Activated CD4-positive, alpha-beta T cell treated with anti-CD3 and anti-CD28 coated beads for 36 hours (primary cell): ENCODE measurements at places on chromosomes 3 and 15. TPM values are rescaled to one million over a fixed set of nuclear protein-coding genes. Genes with fewer than 3 reads are reported as not detected.

DNA sequence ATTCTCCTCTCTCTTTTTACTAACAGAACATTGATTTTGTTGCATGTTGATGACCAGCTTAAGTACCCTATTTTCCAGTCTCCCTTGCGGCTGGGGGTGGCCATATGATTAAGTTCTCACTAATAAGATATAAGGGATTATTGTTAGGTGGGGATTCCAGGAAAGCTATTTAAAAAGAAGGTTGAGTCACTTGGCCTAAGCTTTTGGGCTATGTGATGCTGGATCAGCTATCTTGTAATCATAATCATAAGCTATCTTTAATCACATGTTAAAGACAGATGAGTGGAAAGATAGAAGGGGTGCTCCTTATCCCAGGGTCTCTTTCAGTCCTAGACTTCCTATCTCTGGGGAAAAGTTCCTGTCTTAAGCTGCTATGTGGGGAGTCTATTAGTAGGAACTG, 59.9 kb downstream of the CGNL1 start:
- no peak for DNase-seq

- no peak for DNase-seq
Observed at GRCh38 chr3:171378586-171378985, 81.6 kb downstream of the TNIK start.

DNA sequence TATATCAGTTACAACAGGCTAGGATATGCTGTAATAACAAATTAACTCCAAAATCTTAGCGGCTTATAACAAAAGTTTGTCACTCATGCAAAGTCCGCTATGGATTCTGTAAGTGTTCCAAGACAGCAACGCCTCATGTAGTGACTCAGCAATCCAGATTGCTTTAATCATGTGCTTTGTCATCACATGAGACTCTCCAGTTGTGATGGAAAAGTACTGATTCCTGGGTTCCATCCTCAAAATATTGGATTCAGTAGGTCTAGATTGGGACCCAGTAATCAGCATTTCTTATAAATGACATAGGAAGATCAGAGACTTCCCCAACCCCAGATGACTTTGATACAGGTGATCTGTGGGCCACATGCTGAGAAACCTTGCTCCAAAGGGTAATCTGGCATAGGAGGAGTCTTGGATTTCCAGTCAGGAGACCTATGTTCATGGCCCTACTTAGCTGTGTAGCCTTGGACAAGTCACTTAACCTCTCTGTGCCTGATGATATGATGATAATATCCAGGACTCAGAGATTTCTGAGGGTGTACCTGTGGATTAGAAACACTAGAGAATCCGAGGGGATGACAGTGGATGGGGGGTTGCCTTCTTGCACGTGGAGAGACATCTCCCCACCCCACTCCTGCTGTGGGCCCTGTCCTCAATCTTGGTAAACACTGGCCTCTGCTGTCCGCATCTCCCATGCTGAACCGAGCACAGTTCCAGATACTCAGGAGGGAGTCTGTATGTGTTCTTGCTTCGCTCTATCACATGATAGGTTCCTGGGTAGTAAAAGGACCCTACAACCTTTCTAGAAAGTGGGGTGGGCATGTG, 65.5 kb downstream of the CORO2B start:
- DNase-seq: no peak

Gene POPDC2
- 1.7 TPM for total RNA-seq

Gene AMT
- 4.1 TPM for total RNA-seq
